ENCODE measurements at places on chromosomes 3 and 15. TPM values are rescaled to one million over a fixed set of nuclear protein-coding genes. Genes with fewer than 3 reads are reported as not detected.

The SGO1 gene
- 5.0 TPM for total RNA-seq

DNA sequence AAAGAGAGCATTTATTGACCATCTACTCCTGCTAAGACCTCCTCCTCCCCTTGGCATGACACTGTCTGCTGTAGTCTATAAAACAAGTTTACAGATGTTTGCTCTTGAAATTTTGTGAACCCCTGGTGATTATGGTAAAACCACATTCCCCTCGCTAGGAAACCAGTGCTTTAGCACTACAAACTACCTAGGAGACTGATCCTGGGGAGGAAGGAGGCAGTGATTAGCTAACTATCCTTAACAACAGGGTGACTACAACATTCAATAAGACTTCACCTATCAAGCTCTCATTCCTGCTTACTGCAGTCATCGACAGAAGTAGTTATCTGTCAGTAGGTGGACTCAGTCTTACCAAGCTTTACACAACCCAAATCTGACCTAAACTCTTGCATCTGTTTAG is 371.3 kb downstream of the TUSC7 start:
- H3K27ac ChIP-seq: no peak overlapping the region
- no peaks in the 10 kb centered on the region for H3K36me3 ChIP-seq
- no peaks in the 10 kb centered on the region for H3K4me1 ChIP-seq

The PTPN23 gene
- total RNA-seq: 43.5 TPM

DNA sequence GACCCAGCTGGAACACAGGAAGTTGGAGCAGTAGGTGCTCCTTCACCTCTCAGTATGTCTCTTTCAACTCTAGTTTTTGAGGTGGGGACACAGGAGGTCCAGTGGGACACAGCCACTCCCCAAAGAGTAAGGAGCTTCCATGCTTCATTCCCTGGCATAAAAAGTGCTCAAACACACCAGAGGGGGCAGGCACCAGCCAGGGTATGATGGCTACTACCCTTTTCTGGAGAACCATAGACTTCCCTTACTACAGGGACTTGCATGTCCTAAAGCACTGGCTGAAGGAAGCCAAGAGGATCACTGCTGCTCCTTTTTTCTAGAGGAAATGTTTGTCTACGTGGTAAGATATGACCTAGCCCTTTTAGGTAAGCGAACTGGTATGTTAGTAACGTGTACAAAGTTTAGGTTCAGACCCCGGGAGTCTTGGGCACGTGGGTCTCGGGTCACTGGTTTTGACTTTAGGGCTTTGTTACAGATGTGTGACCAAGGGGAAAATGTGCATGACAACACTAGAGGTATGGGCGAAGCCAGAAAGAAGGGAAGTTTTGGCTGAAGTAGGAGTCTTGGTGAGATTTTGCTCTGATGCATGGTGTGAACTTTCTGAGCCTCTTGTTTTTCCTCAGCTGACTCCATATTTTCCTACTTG is 11.9 kb downstream of the IL17RB start:
- peaks cover 17% of the 10 kb centered on the region for H3K36me3 ChIP-seq
- no peak overlapping the region for H3K4me3 ChIP-seq
- H3K27ac ChIP-seq: no peak overlapping the region
- no peak for DNase-seq
- H3K4me1 ChIP-seq: no peaks in the 10 kb centered on the region

GRCh38 chr3:172892158-172892557 is 141.6 kb downstream of the ECT2 start:
- DNase-seq: no peak
- peaks cover under 1% of the 10 kb centered on the region for H3K27me3 ChIP-seq
- no peak overlapping the region for H3K27ac ChIP-seq
- no peak overlapping the region for H3K4me3 ChIP-seq

GRCh38 chr3:185332026-185332735 is 30.8 kb upstream of the MAP3K13 start:
- H3K27ac ChIP-seq: peak overlapping the region; percentile 73
- H3K4me3 ChIP-seq: peak overlapping the region; percentile 5
- H3K4me1 ChIP-seq: peaks cover 15% of the 10 kb centered on the region
- H3K36me3 ChIP-seq: no peaks in the 10 kb centered on the region
- no peak for DNase-seq
